ENCODE measurements at places on chromosomes 1 and 21.

- peak; percentile 51 for DNase-seq
Measured at GRCh38 chr1:21622466-21623315, 46.5 kb downstream of the RAP1GAP start.

GRCh38 chr1:218369688-218370511 lies 24.8 kb downstream of the TGFB2 start:
- DNase-seq: no peak

DNA sequence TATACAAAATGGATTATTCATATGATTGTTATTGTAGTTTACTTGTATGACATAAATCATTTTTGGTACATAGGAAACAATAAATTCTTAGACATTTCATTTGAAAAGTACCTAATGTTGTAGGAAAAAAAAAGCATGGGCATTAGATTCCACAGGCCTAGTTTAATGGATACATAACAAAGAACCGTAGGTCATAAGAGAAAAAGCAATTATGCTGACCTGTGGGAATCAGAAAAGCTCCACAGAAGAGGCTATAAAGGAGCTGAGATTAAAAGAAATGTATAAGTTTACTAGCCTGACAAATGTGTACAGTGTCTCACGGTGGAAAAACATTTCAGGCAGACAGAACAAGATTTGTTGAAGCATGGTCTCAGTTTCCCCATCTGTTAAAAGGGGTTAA lies 3.7 kb downstream of the DEPDC1 start:
- no peak for DNase-seq

- DNase-seq: no peak
Measured at GRCh38 chr1:156388174-156389137, 19.4 kb downstream of the RHBG start.

- no peak for DNase-seq
Measured at GRCh38 chr1:21685946-21686678, 17.0 kb upstream of the RAP1GAP start.

- DNase-seq: no peak
Measured at GRCh38 chr1:223513309-223513708, 120.1 kb downstream of the CCDC185 start.

GRCh38 chr1:228801068-228801467 lies 65.8 kb downstream of the RHOU start:
- DNase-seq: no peak

DNA sequence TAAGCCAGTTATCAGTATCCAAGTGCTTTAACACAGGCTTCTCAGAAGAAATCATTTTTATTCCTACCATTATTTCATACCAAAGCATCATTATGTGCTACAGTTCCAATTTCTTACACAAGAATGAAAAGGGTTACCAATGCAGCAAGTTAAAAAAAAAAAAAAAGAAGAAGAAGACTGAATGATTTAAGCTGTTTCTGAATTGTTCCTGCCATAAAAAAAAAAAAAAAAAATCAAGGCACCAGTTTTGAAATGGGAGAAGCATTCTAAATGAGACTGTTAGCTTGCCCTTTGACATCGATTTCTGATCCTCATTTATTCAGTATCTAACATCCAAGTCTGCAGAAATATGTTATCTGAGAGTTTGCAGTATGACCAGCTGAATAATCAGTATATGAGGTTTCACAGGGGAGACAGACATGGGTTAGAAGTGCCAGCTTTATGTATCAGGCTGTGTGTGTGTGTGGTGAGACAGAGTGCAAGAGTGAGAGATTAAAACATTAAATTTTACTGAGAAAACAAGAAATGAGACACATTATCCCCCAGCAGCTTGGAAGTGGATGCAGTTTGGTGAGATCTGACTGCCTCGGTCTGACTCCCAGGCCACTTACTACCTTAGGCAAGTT lies 105.8 kb downstream of the COLGALT2 start:
- no peak for DNase-seq

- no peak for DNase-seq
Measured at GRCh38 chr1:207389728-207390464, 64.2 kb upstream of the CR2 start.

GRCh38 chr1:11930571-11931445 lies 3.7 kb upstream of the PLOD1 start:
- DNase-seq: no peak

- no peak for DNase-seq
Measured at GRCh38 chr1:94095744-94096469, 25.0 kb downstream of the ABCA4 start.

GRCh38 chr1:245715291-245715701 lies 560.5 kb downstream of the KIF26B start:
- no peak for DNase-seq

DNA sequence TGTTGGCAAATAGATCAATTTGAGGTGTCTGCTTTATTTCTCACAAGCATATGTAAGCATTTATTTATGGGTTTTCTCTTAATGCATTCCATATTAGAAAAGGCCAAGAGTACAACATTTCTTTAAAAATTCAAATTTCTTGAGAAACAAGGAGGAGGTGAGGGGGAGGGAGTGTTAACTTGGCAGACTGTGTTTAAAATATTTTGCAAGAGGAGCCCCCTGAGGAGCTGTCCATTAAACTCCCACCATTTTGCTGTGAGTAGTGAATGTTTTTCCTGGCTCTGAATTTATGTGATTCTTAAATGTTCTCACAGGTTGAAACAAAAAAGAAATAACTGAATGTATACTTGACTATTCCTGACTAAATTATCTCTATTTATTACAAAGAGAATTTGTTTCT lies 363.8 kb downstream of the PTPRC start:
- DNase-seq: no peak

- no peak for DNase-seq
Measured at GRCh38 chr1:56814205-56814604, 5.0 kb downstream of the FYB2 start.

DNA sequence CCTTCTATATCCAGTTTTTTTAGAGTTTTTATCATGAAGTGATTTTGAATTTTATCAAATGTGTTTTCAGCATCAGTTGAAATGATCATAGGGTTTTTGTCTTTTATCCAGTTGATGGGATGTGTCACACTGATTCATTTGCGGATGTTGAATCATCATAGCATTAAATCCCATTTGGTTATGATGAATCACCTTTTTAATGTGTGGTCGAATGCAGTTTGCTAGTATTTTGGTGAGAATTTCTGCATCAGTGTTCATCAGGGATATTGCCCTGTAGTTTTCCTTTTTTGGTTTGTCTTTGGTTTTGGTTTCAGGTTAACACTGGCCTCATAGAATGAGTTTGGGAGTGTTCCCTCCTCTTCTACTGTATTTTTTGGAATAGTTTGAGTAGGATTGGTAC lies 80.3 kb downstream of the DIRAS3 start:
- DNase-seq: no peak

GRCh38 chr1:15592285-15592684 lies 7.4 kb upstream of the AGMAT start:
- no peak for DNase-seq

GRCh38 chr1:182601416-182601786 lies 2.8 kb downstream of the RGS16 start:
- peak; percentile 47 for DNase-seq

- no peak for DNase-seq
Measured at GRCh38 chr1:27000817-27001460, 7.4 kb downstream of the TRNP1 start.

GRCh38 chr1:39258146-39258924 lies 53.8 kb downstream of the MACF1 start:
- peak; percentile 27 for DNase-seq

- no peak for DNase-seq
Measured at GRCh38 chr1:26848941-26849774, 13.8 kb upstream of the SFN start.

DNA sequence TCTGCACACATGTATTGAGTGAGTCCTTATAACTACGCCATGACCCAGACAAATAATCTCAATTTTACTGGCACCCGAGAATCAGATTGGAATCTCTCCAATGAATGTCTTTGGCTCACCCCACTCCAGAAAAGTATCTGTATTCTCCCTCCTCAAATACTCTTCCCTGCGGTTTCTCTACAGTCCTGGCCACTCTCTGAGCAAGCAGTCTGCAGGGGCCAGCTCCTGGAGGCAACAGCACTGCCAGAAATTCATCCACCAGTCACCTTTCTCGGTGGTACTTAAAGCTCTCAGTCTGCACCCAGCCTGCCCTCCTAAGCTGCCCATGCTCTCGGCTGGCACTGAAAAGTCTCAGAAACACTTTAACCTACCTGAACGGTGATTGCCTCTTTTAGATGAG lies 16.1 kb upstream of the LYST start:
- no peak for DNase-seq

- DNase-seq: no peak
Measured at GRCh38 chr1:239914751-239915231, 176.9 kb upstream of the FMN2 start.

DNA sequence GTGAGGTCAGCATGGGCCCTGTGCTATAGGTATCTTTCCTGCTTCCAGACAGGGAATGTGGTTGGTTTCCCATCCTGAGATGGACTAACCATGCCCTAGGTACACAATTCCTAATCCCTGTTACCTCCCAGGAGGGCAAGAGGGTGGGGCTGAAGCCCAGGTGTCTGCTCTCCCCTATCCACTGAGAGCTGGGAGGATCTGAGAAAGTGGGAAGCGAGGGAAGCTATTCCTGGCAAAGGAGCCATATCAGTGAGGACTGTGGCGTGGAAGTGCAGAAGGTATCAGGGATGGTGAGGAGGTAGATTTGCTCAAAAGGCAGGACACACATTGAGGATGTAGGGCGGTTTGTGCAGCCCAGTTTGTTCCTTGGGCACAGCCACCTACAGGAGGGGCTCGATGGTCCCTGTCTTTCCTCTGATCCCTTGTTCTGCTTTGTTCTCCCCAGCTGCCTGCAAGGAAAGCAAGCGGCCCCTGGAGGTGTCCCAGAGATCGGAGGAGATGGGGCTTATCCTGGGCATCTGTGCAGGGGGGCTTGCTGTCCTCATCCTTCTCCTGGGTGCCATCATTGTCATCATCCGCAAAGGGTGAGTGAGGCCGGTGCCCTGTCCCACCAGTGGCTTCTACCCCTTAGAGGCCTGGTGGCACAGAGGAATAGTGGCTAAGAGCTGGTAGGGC lies 48.1 kb downstream of the PTPRU start:
- no peak for DNase-seq

- DNase-seq: no peak
Measured at GRCh38 chr1:20447794-20448193, 38.2 kb downstream of the CAMK2N1 start.

DNA sequence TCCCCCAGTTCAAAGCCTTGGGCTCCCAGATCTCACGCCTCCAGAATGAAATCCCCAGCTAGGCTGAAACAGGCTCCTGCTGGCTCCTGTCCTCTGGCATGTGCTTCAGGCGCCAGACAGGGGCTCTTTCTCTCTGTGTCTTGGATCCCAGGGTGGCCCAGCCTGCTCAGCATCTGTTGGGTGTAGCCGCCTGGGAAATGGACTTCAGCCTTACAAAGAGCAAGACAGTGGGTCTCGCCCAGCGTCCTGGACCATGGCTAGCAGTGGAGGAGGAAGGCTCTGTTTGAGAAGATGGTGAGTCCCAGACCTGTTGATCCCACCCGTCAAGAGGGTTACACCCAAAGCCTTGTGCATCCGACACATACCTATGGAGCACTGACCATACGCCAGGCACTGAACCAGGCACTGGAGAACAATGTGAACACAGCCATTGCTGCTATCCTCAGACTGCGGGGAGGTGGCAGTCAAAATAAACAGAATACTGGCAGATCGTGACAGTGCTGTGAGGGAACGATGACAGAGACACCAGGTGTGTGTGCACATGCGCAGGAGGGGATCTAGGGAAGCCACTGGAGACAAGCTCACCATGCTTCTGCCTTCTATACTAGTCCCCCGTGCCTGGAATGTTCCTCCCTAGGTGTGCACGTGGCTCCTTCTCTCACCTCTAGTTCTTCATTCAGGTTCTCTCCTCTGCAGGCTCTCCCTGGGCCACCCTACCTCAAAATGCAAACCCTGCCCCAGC lies 93.0 kb upstream of the GCLM start:
- DNase-seq: no peak

- DNase-seq: no peak
Measured at GRCh38 chr1:70941563-70941962, 106.1 kb downstream of the PTGER3 start.

DNA sequence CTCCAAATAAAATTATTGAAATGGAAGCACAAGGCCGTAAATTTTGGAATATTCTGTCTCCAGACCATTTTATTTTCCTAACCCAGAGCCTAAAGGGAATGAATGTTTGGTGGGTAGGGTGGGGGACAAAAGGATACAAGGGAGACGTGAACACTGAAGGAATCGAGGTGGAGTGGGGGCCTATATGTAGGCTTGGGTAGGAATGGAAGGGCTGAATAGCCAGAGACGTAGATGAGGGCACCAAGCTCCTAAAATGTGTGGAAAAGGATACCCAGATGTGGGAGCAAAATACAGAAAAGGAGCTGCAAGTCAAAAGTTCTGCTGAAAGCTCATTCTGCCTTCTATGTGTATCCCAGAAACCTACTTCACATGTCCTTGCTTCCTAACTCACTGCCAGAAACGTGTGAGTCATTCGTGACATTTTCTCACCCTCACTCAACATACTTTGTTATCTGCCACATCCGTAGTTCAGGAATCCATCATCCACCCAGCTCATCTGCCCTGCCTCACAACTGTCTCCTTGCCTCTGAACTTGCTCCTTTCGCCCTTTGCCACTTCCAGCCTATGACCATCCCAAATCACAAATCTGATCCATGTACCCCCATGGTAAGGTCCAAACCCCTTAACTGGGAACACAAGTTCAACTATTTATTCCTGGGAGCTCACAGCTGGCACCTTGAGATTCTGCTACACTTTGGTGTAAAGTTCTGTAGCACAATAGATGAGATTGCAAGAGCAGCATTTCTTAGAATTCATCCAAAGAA lies 84.1 kb upstream of the PRDX6 start:
- no peak for DNase-seq

- DNase-seq: no peak
Measured at GRCh38 chr21:28627691-28628090, 365.0 kb downstream of the LTN1 start.

GRCh38 chr1:110555807-110556470 lies 37.0 kb upstream of the KCNA10 start:
- no peak for DNase-seq
